ENCODE measurements at places on chromosomes 7 and 10.
A peak's percentile ranks its signal among the peaks of the same experiment; 100 is the strongest.

DNA sequence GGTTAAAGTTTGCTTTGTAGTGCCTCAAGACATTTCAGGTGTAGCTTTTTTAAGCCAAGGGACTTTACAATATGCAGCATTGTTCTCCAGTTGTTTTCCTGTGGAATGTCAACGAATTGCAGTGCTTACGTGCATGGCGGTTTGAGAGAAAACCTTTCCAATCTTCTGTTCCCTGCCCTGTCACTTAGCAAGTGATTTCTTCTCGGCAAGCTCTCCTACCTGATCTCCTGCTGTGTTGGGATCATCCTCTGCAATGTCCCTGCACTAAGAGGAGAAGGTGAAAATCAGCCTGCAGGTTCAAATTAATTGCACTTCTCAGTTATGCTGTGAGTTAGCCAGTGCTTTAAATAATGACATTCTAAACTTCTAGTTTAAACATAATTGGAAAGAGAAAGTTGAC lies 197.6 kb upstream of the FZD1 start:
- no peak for DNase-seq

- DNase-seq = no peak
Measured at GRCh38 chr10:122164023-122164601, 107.0 kb upstream of the BTBD16 start.

DNA sequence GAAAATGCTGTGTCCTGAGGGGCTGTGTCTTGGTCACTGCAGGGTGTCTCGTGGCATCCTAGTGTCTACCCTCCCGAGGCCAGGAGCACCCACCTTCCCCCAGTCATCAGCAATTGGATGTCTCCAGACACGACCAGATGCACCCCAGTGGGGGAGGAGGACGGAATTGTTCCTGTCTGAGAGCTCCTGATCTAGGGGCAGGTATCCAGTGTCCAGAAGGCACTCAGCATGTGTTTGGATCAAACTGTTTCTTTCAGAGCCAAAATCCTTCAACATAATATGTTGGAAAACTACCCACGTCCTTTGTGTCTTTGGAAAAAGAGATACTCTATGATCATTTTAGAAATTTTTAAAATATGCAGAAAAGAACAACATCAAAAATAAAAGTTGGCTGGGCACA lies 16.9 kb downstream of the PRKRIP1 start:
- DNase-seq = no peak

- no peak for DNase-seq
Measured at GRCh38 chr7:1645476-1645875, 24.6 kb upstream of the ELFN1 start.

DNA sequence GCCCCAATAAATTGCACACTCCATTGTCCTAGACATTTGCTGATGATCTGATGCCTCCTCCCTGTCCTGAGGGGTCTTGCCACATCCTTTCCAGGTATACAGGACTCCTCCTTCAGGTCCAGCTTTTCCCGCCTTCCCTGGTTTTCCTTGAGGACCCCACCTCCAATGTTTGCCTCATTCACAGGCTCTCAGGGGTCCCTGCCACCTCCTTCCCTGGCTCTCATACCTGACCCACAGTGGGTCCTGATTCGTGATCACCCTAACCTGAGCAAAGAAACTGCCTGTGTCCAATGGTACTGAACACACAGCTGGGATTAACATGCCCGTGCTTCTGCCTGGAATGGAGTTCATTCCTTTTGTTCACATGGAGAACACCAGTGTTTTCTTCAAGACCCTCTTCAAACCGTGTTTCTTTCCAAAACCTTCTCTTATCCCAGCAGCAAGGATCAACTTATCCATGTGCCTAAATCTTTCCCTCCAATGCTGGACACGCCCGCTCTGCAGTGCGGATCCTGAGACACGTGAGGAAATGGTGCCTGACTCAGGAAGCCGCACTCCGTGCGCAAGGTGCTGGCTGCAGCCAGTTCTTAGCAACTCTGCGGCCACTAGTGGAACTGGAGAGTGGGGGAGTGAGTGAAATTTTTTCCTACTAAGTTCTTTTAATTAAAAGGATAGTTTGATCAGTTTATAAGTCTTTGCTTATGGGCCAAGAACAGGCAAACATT lies 354.6 kb upstream of the SHH start:
- DNase-seq = no peak

GRCh38 chr7:23467806-23468525 lies 2.3 kb downstream of the IGF2BP3 start:
- DNase-seq = no peak

GRCh38 chr7:155962191-155962967 lies 150.1 kb upstream of the SHH start:
- DNase-seq = no peak

- no peak for DNase-seq
Measured at GRCh38 chr7:87886875-87887274, 10.6 kb downstream of the DBF4 start.

DNA sequence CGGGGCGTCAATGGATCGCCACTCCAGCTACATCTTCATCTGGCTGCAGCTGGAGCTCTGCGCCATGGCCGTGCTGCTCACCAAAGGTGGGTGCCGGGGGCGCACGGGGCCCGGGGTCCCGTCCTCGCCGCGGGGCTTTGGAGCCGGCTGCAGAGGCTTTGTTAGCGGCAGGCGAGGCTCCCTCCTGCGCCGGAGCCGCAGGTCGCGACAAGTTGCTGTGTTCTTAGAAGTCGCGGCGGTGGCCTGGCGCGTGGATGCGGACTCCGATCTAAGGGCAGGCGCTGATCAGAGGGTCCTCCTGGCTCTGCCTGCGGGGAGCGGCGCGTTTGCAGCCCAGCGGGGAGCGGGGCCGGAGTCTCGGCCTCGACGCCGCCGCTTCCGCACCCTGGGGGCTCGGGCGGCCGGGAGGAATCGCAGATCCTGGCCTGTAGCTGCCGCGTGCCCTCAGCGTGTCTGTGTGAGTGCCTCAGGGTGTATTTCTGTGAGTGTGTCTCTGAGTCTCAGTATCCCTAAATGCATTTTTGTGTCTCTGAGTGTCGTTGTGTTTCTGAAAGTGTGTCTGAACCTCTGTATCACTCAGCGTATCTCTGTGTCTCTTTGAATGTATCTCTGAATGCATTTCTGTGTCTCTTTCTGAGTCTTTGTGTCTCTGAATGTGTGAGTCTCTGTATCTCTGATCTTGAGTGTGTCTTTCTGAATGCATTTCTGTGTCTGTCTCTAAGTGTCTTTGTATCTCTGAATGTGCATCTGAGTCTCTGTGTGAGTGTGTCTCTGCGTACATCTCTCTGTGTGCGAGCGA lies 766 bp downstream of the BAMBI start:
- peak; percentile 25 for DNase-seq

- no peak for DNase-seq
Measured at GRCh38 chr7:30765408-30765807, 5.8 kb upstream of the MINDY4 start.

DNA sequence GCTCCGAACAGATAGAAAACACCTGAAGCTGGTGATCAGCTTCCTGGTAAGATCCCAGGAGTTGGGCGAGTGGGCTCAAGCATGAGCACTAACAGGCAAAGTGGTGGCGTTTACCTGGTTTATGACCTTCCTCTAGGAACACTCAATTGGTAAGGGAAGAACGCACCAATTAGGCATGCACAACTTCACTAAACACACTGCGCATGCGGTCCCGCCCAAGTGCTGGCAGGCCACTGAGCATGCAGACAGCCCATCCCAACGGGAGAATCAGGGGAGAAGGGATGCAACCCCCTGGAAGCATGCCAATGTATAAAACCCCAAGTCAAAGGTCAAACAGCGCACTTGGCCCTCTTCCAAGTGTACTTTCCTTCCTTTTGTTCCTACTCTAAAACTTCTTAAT lies 70.4 kb downstream of the LYZL2 start:
- no peak for DNase-seq

GRCh38 chr7:142301923-142302550 lies 44.2 kb upstream of the PRSS58 start:
- DNase-seq = no peak

GRCh38 chr10:6755781-6756460 lies 175.8 kb upstream of the PRKCQ start:
- DNase-seq = no peak

DNA sequence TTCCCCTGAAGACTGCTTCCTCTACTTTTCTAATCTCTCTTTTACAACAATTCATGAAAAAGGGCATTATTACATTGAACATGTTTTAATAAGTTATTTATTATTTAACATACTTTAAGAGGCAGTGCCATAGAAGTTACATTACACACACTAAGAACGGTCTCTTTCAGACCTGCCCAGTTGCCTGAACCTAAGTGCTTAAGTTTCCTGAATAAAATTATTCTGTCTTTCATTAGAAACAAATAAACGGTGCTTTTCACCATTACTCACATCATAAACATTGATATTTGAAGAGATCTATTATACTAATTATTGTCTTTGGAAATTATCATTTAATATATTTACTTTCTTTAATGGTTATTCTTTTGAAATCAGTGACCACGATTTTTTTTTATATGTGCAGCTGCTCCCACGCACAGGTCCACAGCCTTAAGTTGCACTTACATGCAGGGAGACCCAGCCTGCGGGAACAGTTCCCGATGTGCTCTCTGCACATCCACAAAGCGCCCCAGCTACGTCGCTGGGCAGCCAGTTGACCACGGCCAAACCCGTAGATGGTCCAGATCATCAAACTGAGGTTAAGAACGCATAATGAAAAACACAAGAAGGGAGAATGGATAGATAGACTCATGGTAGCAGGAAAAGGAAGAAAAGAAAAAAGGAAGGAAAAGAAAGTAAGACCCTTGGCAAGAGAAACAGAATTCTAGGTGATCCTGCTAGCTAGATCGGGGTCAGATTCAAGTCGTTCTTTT lies 437.0 kb upstream of the MGMT start:
- no peak for DNase-seq

DNA sequence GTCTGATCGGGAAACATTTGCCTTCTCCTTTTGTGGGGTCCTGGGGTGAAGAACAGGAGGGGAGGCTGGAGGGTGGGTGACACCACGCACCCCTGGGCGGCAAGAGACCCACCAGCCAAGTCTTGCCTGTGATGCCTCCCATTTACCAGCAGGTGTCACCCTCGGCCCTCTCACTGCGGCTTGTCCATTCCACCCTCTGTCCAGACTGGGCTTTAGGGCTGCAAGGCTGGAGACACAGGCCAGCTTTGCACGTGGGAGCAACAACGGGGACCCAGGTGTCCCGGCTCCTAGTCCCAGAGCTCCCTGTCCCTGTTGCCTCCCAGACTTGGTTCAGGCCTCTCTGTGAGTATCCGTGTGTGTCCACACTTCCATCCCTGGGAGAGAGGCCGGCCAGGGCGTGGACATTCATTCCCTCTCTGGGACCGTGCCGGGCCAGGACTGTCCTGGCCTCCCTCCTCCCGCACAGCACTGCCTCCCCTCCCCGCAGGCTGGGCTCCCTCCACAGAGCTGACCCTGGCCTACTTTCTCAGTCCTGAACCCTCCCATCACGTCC lies 36.2 kb upstream of the GTF2IRD1 start:
- DNase-seq = peak; percentile 74

DNA sequence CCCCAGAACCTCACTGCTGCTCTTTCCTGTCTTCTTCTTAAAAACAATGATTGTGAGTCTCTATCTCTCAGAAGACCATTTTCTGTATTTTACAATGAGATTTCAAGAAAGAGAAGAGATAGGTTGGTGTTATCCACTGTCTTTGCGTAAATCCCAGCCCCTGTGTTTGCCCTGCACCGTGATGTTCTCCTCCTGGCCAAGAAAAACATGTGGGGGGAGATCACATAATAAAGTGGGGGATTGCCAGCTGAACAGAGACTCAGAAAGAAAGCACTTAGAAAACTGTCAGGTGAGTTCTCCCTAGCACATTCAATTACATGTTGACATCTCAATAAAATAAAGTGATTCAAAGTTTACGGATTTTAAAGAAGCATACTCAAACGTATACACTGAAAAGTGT lies 105.0 kb upstream of the PITRM1 start:
- no peak for DNase-seq

GRCh38 chr10:93745408-93746065 lies 12.2 kb upstream of the LGI1 start:
- no peak for DNase-seq

DNA sequence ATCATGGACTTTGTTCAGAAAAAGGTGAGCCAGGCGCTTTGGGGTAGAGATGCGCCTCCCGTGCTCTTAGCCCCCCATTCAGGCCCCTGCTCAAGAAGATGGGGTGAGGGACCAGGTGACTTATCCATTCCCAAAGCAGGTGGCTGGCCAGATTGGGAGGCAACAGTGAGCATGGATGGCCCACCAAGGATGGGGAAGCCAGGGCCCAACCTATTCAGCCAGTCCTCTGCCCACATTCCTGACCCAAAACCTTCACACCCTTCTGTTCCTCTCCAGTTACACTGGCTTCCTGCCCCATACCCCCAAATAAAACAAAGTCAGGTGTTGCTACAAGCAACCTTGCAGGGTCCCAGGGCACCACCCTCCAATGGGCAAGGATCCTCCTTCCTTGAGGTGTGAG lies 44.4 kb downstream of the TSPAN15 start:
- DNase-seq = peak; percentile 5

DNA sequence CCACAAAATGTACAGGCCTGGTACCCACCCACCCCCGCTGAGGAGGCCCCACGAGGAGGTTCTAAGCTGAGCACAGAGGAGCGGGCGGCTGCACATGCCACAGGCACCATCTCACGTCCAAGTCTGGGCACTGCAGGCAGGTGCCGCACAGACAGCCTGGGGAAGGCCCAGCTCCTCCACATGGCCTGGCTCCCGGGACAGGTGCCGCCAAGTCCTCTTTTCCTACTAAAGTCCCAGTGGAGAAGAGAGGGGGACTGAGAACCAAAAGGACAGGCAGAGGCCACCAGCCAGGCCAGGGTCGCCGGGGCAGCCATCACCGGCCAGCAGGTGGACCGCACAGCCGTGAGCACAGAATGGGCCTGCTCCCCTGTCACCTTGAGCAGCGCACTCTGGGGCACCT lies 91.1 kb downstream of the MAD1L1 start:
- no peak for DNase-seq

GRCh38 chr7:2012981-2013380 lies 219.8 kb downstream of the MAD1L1 start:
- no peak for DNase-seq

DNA sequence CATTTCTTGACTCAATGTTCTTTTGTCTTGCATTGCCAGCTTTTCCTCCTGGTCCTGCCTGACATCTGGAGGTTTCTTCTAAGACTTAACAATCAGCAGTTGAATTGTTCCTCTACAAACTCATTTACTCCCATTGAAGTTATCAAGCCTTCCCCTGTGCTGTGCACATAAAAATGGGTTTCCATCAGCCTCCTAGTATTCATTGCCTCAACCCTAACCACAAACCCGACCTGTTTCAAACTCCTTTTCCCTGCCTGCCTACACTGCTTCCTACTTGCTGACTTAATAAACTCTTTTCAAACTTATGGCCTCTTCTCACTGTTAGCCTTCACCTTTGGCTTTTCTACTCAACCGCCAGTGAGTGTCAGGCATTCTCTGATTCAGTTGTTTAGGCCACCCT lies 9.4 kb upstream of the CDK6 start:
- DNase-seq = no peak

DNA sequence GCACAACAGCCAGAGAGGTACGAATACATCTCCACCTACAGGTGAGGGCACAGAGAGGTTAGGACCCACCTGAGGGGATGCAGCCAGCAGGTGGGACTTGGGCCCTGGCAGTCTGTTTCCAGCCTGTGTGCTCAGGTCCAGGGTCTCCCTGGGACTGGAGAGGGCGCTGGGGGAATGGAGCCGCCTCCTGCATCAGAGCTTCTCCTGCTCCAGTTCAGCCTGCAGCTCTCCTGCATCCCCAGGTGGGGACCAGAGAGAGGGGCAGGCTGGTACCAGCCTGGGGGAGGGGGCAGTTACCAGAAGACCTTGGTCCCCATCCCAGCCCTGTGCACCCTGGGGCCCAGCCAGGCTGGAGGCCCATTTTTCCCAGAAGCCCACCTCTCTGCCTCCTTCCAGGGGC lies 80.7 kb downstream of the LHPP start:
- no peak for DNase-seq

- no peak for DNase-seq
Measured at GRCh38 chr7:55431898-55432297, 66.8 kb downstream of the LANCL2 start.
